ENCODE measurements at places on chromosomes 16 and 17.

DNA sequence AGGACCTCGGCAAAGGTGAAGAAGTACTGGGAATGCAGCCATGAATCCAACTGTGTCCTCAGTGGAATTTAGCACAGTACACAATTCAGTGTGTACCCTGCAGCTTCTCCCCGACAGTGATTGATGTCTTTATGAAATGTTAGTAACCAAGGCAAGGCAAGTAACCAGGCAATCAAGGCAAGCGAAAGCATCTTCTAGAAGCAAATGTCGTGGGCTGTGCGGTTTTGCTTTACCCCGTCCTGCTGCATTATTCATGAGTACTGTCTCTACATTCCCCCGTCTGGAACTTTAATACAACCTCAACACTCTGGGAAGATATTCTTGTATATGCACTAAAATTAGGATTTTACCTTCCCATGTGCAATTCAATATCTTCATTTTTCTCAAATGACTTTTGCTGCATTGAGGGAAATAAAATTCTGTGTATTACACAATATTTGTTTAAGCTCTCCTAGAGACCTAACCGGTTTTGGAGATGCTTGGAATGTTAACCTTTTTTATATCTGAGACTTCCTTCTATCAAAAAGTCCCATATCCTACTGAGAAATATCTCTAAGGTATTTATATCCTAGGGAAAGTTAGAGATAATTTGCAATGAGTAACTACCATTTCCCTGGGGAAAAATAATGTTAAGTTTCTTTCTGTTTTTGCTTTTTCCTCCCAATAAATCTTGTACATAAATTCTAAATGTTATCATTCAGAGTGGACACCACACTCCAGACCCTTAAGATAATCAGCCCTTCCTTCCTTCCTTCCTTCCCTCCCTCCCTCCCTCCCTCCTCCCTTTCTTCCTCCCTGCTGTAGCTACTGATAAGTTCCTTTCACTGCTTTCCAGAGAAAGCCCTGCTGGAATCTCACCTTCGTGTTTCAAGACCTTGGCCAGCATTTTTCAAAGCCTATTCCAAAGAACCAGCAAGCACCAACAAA, 51.9 kb upstream of the ADORA2B start:
- DNase-seq: peak; percentile 54

- no peak for DNase-seq
These were observed 27.9 kb downstream of the ADCY7 start for GRCh38 chr16:50293994-50294855.

DNA sequence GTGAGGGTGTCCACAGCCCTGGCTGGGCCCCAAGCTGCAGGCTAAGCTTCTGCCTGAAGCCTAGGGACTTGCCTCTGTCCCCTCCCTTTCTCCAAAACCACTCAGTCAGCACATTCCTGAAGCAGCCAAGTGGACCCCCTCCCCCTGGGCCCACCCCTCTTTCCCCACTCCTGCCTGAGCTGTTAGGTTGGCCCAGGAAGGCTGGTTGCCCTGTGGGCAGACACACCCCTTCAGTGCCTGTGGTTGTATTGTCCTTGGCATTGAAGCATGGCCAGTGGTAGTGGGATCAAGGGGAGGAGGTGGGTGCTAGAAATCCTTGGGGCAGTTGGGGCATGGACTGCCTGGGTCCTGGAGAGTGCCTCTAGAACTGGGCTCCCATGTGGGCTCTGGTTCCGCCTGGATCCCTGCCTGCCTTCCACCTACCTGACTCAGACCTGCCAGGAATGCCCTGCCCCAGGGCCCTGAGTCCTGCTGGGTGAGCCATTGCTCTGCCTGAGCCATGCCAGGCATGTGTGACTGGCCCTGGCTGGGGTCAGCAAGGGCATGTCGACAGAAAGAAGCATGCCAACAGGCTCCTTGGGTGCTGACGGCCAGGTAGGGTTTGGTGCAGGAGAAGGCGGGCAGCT, 2.1 kb downstream of the TRAF4 start:
- DNase-seq: no peak

GRCh38 chr16:10876799-10877341, at the start of gene CIITA:
Gene CIITA, plus strand, starts transcription at chr16:10877202. Its CDS starts 129 bp downstream, at chr16:10877331.
- DNase-seq: peak; percentile 87
